ENCODE measurements at places on chromosomes 2 and 18.

- no peak for DNase-seq
These were observed 42.4 kb downstream of the ZSWIM2 start for GRCh38 chr2:186806591-186806990.

DNA sequence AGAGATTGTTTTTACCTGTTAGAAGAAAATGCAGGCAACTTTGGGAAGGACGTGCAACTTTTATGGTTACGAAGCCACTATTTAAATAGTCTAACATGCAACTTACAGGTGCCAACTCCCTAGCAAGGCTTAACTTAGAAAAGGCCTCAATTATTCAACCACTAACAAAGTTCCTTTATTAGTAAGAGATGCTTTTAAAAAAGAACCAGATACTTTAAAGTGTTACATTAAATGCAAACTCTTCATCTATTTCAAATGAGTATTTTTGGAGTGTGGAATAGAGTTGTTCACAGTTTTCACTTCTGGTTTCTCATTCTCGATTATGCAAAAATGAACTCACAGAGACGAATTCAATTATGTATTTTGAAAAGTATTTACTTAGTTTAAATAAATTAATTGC is 51.7 kb downstream of the PELI1 start:
- DNase-seq: no peak

DNA sequence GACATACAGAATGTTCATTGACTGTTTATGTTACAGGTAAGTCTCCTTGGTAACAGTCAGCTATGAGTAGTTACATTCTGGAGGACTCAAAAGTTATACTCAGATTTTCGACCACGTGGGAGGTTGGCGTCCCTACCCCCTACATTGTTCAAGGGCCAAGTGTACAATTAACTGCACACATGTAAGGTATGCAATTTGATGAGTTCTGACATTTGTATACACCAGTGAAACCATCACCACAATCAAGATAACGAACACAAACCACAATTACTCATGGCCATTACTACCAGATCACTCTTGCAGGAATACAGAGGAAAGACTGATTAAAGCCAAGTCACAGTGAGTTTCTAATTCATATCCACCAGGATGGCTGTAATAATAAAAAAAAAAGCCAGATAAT is 39.6 kb upstream of the LDLRAD4 start:
- no peak for DNase-seq

DNA sequence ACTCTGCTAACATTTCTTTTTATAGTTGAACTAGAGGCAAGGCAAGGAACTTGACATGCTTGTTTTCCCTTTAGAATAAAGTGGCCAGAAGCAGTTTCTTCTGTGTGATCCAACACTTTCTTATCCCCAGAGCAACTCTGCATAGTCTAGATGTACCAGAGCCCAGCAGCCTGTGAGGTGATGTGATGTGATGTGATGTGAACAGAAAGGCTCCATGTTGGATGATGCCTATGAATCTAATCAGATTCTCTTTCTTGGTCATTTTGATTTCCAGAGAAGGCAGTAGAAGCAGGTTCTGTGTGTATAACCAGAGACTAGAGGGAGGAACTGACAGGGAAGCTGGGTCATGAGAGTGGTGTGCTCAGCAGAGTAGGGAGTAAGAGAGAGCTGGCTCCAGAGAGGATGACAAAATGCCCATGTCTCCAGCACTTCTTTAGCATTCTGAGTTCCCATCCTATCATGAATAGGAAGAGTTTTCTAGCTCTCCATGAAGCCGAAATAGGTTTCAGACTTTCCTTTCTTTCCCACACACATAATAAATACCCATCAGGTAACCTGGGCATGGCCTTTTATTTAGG is 31.0 kb upstream of the PTH2R start:
- no peak for DNase-seq

- DNase-seq: no peak
These were observed 13.5 kb downstream of the CCDC141 start for GRCh38 chr2:179036353-179036905.

- DNase-seq: no peak
These were observed 104.8 kb downstream of the NBAS start for GRCh38 chr2:15456352-15456751.

GRCh38 chr2:191478799-191479679 is 198.9 kb upstream of the NABP1 start:
- no peak for DNase-seq

- DNase-seq: no peak
These were observed 90.5 kb downstream of the TMEM185B start for GRCh38 chr2:120132691-120133090.

DNA sequence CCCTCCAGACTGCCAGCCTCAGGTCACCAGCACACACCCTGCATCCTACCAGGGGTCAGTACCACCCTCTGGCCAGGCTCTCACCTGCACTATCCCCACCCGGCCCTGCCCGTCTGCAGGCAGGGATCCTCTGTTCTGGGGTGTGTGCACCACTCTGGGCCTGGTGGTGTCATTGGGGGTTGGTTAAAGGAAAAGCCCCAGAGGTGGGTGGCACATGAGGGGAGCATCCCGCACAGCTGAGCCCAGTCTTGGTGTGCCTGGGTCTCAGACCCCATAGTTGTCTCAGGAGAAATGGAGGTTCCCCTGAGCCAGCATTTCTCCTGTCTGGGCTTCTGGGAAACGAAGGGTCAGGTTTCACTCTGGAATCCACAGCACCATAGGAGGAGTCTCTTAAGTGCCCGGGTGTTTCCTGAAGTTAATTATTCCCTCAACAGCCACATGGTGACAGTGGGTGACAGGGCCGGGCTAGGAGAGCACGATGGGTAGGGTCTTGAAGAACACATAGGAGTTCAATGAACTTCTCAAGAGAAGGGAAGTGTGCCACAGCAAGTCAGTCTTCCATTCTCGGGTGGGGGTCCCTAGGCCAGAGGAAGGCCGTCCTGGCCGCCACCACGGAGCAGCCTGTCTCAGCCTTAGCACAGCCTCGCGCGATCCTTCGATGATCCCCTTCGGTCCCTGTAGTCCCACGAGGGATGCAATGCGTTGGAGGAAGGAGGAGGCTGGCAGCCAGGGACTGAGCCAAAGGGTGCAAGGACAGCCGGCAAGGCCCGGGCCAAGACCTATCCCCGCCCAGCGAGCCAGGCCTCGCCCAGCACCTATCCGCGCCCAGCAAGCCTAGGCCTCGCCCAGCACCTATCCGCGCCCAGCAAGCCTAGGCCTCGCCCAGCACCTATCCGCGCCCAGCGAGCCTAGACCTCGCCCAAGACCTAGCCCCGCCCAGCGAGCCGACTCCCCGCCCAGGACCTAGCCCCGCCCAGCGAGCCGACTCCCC is 1.1 kb upstream of the FARP2 start:
- DNase-seq: peak; percentile 40
